Lower leg skin (tissue), 4 donors: ENCODE measurements at places on chromosomes 3 and 15.

- no peak for DNase-seq
These were observed 9.7 kb downstream of the SCAMP2 start for GRCh38 chr15:74863239-74864056.

- DNase-seq: peak; percentile 41
These were observed 8.8 kb downstream of the RPL39L start for GRCh38 chr3:187130346-187131066.

GRCh38 chr3:108806316-108806715 is 16.3 kb upstream of the TRAT1 start:
- no peak for DNase-seq

- peak; percentile 25 for DNase-seq
These were observed 60.5 kb upstream of the KLF13 start for GRCh38 chr15:31265871-31266711.

GRCh38 chr3:6022621-6023020 is 835.1 kb downstream of the EDEM1 start:
- no peak for DNase-seq

DNA sequence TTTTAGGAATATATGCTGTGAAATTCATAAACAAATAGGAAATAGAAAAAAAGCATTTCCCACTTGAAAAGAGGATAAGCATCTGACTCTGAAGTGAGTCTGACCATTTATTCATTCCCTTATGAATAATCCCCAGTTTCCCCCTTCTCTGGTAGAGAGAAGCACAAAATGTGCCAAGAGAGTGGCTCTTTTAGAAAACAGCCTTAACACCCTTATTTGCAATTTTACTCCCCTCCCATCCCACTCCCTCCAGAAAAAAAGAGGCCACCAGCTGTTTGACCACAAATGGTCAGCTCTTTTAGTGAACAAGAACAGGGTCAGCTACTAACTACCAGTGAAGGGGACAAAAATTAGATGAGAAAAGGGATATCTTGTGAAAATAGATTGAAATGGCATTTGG is 184.5 kb upstream of the ADAMTS9 start:
- DNase-seq: no peak

- DNase-seq: no peak
These were observed 19.1 kb upstream of the ATP13A3 start for GRCh38 chr3:194505791-194506415.

GRCh38 chr15:64753480-64754185 is 21.8 kb downstream of the RBPMS2 start:
- no peak for DNase-seq

GRCh38 chr3:59433546-59433945 is 383.7 kb upstream of the CFAP20DC start:
- DNase-seq: no peak

DNA sequence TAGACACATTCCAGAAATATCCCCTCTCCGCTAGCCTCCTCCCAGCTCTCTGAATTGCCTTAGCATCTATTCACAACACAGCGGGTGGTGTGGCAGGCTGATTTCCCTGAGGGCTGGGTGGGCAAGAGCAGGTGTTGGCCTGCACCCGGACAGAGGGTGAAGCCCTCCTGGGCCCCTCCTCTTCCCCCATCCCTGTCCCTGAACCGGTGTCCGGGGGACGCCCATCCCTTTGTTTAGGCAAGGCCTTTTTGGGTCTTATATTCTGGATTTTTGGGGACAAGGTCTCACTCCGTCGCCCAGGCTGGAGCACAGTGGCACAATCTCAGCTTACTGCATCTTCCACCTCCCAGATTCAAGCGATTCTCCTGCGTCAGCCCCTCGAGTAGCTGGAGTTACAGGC is 55.2 kb upstream of the KLHL25 start:
- DNase-seq: no peak

DNA sequence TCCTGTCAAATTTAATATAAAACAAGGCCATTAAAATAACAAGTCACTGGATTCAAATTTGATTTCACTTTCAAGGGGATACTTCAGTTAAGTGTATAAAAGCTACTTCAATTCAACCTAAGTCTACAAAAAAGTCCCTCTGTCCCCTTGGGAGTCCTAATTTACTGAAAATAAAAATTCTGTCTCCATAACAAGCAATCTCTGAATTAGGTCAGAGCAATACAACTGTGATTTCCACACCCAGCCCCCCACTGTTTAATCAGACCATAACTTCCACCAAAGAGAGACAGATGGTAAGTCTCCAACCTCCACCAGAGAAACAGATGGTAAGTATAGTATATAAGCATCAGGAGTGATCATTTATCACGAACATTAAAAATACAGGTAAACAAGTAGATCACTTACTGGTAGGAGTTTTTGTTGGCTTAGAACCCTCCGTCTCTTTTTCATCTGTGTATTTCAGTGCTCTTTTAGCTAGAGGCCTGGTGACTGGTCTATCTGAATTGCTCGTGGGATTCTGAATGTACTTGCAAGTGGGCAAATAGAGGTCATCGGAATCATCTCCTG is 12.1 kb downstream of the SGO1 start:
- DNase-seq: no peak

DNA sequence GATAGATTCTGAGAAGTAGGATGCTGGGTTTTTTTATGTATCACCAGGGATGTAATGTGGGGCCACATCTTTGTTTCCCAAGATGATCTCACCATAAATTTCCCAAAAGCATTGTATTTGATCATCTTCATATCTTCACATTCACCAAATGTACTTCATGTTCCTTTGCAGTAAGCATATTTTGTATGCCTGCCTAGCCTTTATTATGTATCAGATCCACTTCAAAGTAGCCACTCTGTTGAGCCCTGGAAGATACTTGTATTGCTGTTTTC is 14.2 kb upstream of the GATM start:
- DNase-seq: no peak

DNA sequence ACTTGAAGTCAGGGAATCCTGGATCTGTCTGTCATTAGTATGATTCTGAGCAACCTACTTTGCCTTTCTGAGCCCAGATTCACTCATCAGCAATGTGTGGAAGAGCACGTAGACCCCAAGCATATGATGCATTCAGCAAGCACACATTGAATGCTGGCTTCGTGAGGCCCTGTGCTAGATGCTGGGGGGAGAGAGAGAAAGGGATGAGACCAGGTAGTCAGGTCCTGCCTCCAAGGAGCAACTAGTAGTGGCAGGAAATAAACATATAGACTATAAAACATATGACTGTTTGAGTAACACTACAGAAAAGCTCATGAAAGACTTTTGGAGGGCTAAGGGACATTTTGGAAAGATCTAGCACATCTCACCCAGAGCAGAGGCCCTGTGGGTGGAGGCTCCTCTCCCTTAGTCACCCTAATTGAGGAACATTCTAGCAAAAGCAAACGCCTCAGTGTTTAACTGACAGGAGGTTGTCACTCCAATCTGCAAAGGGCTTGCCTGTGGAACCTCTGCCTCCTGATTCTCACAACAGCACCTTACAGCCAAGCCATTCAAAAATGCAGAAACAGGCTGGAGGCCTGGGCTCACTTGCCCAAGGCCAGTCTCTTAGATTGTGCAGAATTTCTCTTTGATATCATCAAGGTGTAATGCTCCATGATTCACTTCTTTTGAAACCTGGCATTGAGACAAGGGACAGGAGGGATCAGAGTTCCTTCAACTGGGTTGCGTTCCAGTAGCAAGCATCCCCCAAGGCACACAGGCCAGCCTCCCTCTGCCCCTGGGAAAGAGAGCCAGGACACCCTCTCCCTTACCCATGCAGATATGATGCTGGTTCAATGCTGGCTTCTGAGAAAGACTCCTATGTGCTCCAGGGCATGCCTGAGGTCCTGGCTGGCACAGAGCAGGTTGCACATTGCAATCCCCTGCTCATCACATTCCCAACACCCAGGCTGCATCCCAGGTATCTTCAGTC is 26.1 kb downstream of the STARD5 start:
- peak; percentile 65 for DNase-seq

DNA sequence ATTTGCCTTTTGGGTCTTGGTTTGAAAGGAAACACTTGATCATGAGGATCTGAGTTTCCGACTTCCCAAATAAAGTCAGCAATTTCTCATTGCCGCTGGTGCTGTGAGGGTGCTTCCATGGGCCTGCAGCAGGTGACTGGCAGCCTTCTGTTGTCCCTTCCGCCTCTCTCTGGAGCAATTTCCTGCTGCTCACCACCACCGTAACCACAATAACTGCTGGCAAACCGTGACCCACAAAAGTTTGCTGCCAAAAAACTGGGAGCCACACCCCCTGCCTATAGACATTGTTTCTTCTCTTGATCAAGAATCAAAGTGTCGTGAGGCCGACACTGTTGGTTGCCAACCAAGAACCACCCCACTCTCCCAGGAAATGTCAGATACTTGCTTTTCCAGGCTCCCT is 164.0 kb downstream of the NR2F2 start:
- DNase-seq: no peak

DNA sequence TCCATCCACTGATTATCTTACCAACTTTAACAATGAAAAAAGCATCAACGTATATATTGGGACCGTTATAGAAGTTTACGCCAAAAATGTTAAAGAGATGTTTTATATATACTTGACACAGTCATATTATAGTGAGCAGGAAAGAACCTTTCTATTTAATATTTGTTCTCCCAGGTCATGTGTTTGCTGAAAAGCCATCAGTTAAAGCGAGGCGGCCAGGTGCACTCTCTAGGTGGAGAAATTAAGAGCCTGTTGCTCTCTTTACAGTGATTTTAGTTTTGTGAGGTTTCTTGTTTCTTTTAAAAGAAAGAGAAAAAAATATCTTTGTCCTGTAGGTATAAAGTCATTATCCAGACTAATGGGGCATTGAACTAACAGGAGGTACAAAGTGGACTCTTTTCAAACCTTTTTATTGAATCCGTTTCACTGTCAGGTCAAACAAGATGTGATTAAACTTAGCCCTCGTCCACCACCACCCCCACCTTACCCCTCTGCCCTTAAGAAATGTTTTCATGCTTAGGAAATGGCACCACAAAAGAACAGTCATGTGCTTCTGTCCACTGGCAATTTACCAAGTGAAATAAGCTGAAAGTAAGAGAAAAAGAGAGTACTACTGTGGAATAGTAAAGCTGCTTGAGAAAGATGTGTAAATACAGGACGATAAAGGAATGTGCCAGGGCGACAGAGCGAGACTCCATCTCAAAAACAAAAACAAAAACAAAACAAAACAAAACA is 279.9 kb downstream of the PTPRG start:
- DNase-seq: no peak

GRCh38 chr3:70517124-70517890 is 204.9 kb upstream of the MDFIC2 start:
- DNase-seq: no peak

DNA sequence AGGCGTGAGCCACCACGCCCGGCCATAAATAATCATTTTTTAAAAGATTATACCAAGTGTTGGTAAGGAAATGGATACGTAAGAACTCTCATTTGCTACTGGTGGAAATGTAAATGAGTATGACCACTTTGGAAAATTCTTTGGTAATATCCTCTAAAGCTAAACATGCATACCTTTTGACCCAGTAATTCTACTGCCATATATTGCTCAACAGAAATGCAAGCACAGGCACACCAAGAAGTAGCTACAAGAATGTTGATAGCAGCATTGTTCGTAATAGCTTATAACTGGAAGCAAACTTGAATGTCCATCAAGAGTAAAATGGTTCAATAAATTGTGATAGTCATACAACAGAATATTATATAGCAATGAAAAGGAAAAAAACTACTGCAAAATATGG is 4.8 kb upstream of the CASR start:
- DNase-seq: no peak

GRCh38 chr3:27535809-27536392 is 51.7 kb upstream of the SLC4A7 start:
- DNase-seq: no peak

GRCh38 chr3:148682997-148683396 is 14.7 kb upstream of the AGTR1 start:
- DNase-seq: no peak

DNA sequence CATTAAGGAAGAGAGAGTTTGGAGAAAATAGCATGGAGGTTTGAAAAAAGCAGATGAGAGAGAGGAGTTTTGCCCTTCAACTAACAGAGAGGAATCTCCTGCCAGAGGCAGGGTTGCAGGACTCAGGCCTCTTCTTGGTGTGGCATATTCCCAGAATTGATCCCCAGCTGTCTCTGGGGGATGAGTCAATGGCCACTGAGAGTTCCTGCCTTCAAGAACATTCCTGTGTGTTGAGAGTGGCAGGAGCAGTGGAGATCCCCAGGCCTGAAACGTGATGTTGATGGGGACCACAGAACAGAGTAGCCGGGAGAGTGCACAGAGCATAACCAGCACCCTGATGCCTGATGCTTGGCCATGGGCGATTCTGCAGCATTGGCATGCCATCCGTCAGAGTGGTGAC is 348.4 kb upstream of the THBS1 start:
- DNase-seq: no peak

DNA sequence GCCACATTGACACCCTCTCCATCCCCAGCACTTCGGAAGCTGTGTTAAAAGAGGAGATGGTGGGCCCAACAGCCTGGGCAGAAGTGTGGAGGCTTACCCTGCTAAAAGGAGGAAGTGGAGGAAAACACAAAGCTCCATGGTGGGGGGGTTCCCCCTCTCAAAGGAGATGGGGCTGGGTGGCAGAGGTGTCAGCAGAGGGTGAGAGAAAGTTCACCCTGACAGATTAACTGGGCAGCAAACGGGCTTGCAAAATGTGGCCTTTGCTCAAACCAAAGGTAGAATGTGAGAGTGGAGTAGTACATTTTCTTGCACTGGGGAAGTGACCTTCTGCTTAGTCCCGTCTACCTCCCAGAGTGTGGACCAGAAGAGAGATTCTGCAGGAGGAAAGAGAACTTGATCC is 44.7 kb downstream of the MYO1E start:
- DNase-seq: no peak

DNA sequence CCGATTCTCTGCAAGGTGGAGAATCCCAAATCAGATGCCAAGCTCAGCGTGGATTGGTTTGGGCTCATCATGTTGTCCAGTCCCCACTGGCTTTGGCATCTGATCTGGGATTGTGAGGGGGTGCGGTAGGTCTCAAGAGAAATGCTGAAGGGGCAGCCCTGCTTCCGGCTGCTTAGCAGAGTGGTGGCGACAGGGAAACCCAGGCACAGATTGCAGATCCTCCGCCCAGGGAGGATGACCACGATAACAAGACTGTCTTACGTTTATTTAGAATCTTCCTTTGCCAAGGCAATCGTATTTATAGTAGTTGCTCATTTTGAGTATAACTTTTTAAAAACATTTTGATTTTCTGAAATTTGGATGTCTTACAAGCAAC is 61.1 kb downstream of the SLC12A8 start:
- no peak for DNase-seq

DNA sequence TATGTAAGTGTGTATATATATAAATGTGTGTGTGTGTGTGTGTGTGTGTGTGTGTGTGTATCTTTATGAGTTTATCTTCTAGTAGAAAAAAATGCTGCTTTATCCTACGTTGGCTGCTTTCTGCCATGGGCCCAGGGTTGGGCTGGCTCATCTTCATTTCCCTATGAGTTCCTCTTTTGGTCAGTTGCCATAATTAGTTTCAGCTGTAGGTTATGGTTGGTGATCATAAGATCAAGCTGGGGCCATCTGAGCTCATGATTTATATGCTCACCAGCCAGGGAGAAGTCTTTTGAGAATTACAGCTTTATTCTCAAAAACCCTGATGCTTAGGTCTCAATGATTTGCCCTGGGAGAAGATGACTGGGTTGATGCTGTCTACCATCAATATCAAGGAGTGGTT is 775.8 kb upstream of the ARPP21 start:
- no peak for DNase-seq

- DNase-seq: no peak
These were observed 2.2 kb upstream of the ALPK3 start for GRCh38 chr15:84814916-84815315.
